ENCODE measurements at places on chromosomes 5 and 9.

DNA sequence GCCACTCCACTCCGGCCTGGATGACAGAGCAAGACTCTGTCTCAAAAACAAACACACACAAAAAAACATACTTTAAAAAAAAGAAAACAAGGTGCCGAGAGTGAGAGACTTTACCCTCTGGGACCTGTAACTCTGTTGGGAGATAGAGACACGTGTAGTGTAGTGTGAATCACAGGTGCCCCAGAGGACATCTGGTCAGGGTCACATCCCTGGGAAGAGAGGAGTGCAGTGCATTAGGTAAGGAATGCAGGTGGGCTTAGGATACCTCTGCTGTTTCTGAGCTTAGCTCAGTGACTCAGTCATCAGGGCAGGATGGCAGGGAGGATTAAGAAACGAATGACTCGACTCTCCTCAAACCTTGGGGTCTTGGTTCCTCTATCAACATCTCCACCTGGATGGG is 174.6 kb downstream of the GOLPH3 start:
- no peak for DNase-seq

DNA sequence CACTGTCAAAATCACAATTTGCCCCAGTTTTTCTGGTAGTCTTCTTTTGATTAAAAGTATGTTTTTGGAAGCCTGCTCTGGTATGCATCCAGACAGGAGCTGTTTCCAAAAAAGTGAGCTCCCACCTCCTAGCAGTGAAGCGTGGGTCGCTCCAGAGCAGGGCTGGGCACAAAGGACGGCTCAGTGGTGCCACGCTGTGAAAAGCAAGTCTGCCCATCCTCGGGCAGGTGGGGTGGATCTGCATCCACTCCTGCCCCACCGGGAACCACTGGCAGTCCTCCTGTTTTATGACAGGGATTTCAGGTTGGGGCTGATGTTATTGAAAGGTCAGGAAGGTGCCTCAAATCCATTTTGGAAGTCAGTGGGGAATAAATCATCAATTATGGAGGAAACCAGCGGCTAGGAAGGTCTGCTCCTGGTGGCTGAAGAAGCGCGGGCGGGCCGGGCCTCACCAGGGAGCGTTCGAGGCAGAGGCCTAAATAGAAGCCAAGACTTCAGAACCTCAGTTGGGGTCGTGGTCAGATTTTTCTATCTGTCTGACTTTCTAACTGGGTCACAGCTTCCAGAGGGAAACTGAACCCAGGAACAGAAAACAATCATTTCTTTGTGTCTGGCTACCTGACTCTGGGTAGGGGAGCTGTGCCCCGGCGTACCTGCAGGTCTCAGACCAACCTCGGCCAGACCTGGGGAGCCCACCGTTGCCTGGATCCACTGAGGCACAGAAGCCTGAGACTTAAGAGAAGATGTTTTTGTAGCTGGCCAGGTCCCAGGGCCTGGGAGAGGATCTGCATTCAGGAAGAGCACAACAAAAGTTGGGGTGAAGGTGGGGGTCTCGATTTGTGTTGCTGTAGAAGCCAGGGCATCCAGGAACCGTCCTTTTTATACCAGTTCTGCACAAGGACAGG is 168.1 kb downstream of the PAX5 start:
- DNase-seq = no peak

DNA sequence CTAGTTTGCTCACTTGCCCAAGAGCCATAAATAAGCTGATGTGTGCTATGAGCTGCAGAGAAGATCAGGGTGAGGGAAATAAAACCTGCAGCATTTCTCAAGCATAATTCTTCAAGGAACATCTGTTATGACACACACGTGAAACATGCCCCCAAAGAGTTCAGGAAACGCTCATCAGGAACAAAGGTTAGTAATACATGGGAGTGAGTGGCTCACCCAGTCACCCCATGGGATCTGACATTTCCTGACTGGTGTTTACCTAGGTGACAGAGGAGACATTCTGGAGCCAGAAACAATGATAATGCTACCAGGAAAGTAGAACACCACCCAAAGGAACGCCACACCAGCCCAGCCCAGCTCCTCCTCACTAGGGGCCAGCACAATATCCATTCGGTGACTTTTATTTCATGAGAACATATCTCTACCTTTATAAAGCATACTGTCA is 66.0 kb downstream of the FRMD3 start:
- no peak for DNase-seq

DNA sequence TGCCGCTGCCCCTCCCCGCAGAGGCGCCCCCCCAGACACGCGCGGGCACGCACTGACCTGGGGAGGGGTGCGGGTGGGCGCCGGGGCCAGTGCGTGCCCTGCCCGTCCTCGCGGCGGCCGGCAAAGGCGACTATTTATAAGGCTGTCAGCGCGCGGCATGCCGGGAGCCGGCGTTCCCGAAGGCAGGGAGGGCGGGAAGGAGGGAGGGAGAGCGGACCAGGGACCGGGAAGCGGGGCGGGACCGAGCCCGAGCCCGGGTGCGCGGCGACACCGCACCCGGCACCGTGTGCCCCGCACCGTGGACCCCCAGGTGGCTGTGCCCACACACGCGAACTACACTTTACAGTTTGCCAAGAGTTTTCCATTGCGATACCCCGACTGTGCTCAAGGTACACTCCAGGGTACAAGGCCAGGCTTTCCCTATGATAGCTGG is at the start of gene AK1:
TSS of gene AK1 (minus strand) at position 110 of the 433 bp plus-strand sequence. CDS start 3,058 bp downstream, outside the sequence.
- DNase-seq = peak; percentile 41

DNA sequence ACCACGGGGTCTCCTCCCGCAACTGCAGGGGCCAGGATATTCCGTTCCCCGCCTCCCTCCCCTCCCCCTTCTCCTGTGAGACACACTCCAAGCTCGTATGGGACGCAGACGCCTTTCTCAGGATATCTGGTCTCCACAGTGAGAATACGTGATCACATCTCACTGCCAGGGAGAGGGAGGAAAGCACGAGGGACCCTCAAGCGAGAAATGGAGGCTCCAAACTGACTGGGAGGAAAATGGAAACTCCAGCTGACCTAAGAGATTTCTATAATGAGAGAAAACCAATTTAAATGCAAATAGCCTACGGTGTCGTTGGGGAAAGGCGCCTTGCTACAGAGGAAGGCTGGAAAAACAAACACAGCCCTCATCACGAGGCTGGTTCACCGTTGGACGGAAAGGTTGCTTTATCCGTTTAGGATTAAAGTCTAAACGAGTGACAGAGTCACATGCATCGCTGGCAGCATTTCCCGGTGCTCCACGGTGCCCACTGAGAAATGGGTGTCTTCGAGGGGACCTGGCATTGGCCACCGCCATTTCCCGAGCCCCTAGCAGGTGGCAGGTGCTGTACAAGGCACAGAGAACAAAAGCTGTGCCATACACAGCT is 116.9 kb upstream of the CPEB4 start:
- no peak for DNase-seq

DNA sequence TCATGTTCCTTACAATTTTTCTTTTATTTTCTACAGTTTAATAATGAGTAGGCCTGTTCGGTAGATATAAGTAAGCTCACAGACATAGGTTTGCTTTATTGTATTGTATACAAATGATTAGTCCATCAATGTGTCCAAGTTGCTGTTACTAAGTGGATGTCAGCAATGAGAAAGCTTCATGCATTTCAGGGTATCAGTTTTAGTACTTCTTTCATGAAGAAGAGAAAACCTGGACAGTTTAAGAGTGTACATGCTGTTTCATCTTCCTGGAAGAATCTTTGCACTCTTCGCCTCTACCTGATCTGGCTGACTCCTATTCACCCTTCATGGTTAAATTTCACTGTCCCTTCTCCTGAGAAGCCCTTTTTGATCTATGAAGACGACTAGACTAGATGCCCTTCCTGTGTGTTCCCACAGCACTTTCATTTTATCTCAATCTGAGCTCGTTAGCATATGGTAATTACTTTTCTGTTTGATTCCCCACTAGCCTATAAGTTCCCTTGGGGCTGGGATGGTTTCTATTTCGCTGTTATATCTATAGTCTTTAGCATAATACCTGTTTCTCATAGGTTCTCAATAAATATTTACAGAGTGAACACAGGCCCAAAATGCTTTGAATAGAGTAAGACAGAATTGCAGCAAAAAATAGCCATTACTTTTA is 70.7 kb downstream of the CETN3 start:
- DNase-seq = no peak

DNA sequence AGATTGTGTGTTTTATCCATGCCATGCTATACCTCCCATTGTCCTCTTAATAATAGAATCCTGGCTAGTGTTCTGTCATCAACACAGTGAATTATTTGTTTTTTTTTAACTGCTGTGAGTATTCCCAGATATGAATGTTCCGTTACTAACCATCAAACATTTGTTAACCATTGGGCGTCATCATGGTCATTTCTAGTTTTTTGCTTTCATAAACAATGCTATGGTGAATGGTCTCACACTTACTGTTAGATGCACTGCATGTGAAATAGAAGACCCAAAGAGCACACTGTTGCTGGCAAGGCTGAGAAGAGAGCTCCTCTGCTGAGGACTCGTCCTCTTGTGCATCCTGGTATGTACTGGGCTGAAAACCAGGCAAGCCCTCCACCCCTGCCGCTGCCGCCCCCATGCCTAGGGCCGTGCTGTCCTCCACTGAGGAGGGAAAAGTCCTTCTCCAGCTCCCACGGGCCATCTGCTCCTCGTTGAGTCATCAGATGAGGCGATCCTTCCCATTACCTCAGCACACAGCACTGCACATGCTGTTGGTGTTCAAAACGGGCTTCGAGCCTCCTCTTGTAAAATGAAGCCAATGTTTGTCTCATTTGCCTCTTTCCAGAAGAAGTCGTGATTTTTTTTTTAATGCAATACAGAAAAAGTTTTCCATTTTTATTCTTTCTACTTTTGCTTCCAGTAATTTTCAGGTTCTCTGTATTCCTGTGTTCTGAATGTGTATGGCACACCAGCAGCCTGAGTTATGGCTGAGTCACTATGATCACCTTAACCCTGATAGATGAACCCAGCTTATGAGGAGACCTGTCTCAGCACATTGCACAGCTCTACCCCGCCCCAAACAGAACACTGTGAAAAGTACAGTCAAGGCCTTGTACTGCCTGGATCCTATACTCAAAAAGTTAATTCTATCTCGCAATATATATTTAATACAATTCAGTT is 219.0 kb downstream of the AOPEP start:
- DNase-seq = no peak

- DNase-seq = no peak
Observed at GRCh38 chr9:89425921-89426383, 72.0 kb downstream of the SEMA4D start.

GRCh38 chr5:143495821-143496275 is 92.4 kb upstream of the NR3C1 start:
- no peak for DNase-seq

- DNase-seq = no peak
Observed at GRCh38 chr5:164010900-164011299, 505.5 kb downstream of the MAT2B start.

DNA sequence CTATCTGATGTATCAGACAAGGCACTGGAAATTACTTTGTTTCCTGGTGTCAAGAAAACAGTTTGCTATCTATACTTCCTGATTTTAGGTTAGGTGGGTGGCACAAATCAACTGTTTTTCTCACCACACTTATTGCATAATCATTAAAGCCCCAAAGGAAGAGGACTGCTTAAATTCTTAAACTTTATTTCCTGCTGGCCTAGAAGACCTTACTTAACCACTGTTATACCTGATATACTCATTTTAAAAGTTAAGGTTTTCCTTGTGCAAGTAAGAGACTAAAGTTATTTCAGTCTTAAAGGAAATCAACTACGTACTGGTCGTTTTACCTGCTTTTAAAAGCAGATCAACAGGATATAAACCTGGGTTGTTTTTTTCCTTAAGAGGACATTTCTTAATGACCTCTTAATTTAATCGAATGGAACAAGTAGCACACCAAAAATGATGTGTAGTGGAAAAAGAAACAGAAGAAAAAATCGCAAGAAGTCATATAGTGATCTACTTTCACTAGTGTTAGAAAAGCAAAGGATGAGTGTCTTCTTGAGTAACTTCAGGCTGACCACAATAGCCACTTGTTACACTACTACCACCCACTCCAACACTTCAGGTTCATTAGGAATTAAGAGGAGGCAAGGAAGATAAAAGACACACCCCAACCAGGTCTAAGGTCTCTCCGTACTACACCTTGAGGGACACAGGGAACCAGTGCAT is 974 bp downstream of the CLINT1 start:
- DNase-seq = no peak

- no peak for DNase-seq
Observed at GRCh38 chr9:6894135-6894534, 136.4 kb downstream of the KDM4C start.

DNA sequence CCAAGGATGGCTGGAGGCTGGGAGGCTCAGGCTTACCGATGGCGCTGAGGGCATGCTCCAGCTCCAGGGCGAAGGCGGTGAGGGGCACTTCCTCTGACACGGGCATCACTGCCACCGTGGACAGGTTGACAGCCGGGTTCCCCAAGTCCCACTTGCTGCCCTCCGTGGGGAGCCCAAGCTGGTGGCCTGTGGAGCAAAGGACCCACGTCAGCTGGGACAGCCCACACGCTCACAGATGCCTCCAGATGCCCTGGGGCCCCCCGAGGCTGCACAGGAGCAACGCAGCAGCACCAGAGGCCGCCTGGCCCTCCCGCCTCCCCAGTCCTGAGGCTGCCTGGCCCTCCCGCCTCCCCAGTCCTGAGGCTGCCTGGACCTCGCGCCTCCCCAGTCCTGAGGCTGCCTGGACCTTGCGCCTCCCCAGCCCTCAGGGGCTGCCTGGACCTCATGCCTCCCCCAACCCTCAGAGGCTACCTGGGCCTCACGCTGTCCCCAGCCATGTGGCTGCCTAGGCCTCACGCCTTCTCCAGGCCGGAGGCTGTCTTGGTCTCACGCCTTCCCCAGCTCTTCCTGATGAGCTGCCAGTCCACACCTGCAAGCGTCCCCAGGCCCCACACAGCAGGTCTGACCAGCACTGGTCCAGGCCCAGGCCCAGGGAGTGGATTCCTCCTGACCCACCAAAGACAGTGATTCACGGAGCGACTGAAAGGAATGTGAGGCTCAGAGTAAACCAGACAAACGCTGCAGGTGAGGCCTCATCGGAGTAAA is 25.6 kb upstream of the NSMF start:
- DNase-seq = no peak

DNA sequence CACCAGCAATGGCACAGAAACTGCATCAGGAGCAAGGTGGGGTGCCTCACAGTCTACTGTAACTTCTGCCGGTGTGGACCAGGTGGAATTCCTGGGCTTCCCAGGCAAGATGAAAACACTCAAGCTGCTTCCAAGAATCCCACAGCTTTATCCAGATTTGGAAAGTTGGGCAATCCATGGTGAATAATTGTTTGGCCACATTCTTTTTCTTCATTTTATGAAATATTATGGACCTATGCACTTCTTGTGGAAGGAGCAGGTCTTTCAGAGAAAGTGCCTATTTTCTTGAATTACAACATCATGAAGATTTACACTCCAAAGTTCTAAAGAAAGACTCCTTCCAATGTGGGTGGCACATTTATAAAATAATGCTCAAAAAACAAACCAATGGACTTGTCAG is 503.6 kb downstream of the SEMA5A start:
- DNase-seq = no peak

GRCh38 chr9:37997636-37998374 is 71.2 kb downstream of the SHB start:
- no peak for DNase-seq

- DNase-seq = no peak
Observed at GRCh38 chr9:137030538-137031527, 1.1 kb downstream of the FUT7 start.

GRCh38 chr5:6582507-6583048 is 50.3 kb downstream of the NSUN2 start:
- DNase-seq = no peak

- no peak for DNase-seq
Observed at GRCh38 chr5:149641000-149641576, 59.8 kb downstream of the ARHGEF37 start.

Data from neuronal stem cell (in vitro differentiated cells).